ENCODE measurements at places on chromosomes 16 and 17.

- DNase-seq: no peak
These were observed 69.3 kb downstream of the FTO start for GRCh38 chr16:53773150-53773846.

DNA sequence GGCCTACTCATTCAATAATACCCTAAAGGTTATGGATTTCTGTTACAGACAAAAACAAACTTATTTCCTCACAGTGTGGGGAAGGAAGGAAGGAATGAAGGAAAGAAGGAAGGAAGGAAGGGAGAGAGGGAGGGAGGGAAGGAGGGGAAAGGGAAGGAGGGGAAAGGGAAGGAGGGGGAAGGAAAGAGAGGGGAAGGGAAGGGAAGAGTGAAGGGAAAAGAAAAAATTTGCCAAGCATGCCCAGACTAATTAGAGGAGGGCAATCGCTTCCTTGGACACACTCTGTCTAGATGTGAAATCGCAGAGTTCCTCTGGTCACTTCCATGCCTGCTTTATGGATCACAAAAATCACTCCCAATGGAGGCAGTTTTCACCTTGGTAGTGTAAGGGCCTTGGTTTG, 570.1 kb upstream of the SOX9 start:
- DNase-seq: no peak

GRCh38 chr17:74219576-74220133, 6.3 kb downstream of the TTYH2 start:
- no peak for DNase-seq

DNA sequence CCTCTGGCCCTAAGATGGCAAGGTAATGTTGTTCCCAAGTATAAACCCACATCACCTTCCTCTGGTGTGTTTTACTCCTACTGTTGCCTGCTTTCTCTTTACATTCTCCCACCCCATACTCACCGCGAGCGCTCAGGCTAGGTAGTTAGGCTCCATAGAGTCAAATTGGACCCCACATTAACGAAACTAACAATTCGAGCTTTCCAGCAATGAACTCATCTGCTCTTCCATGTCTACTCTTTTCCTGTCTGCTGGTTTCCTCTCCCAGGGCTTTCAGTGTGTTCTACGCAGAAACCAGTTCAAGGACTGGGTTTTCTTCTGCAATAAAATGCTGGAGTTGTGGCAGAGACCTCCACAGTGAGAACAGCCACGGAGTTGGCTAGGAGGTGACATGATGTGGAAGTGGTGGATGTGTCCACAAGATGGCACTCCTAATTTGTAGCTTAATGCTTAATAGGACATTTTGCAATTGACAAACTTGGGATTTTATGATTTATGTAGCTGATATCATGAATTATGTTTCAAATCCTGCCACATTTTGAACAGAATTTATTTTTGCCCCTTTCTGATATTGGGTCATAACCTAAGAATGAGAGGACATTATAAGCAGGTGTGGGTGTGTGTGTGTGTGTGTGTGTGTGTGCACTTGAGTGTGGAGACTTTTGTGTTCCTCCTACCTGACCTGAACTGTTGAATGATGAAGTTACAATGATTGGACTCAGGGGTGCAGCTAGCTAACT, 2.2 kb upstream of the UQCRC2 start:
- DNase-seq: no peak

DNA sequence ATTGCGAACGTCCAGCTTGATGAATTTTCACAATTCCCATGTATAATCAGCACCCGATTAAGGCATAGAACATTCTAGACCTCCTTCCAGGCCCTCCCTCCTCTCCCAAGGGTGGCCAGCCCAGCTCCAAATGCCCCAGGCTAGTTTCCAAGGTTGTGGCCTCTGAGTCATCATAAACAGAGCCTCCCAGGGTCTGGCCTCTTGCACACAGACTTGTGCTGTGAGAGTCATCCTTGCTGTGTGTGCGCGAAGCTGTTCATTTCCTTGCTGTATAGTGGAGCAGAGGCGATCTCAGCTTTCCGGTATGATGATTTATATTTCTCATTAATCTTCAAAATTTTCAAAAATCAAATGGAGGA, 20.5 kb upstream of the JPH3 start:
- peak; percentile 89 for DNase-seq

- DNase-seq: no peak
These were observed 13.2 kb downstream of the XYLT2 start for GRCh38 chr17:50359005-50359699.

DNA sequence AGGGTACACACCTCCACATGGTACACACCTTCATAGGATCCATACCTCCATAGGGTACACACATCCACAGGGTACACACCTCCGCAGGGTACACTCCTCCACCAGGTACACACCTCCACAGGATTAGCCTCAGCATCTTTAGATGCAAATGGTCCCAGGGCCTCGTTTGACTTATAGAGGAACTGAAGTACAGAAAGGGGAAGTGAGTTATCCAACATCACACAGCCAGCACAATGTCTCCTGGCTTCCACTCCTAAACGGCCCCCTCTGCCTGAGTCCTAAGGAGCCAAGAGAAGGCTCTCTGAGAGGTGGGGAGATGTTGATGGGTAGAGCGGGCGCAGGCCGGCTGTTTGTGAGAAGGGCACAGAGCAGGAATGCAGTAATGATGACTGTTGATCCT, 12.0 kb downstream of the FOXN1 start:
- DNase-seq: no peak

GRCh38 chr16:14036889-14037288, 34.2 kb upstream of the MRTFB start:
- DNase-seq: no peak

DNA sequence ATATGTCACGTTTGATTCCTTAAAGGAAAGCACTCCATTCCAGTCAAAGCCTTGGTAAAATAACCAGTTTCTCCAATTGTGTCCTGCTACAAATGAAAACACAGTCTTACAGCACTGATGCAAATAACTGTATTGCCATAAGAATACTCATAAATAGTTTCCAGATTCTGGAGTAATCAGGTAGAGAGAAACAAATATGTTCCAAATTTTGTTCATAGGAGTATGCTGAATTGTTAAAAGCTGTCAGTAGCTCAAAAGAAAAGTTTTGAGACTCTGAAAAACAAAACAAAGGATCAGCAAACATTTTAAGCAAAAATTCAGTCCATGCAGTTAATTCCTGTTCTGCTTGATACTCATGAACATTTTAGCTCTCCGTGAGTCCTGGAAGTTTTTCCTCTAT, 7.8 kb downstream of the DHRS7B start:
- DNase-seq: no peak

Measured in non-pigmented ciliary epithelial cell (primary cell).